ENCODE measurements at places on chromosomes 7 and 10. TPM values are rescaled to one million over a fixed set of nuclear protein-coding genes. Genes with fewer than 3 reads are reported as not detected.

- no peak for DNase-seq
Observed at GRCh38 chr10:299512-299911, 164.3 kb downstream of the ZMYND11 start.

- DNase-seq = no peak
Observed at GRCh38 chr7:95240921-95241320, 83.4 kb downstream of the PON1 start.

Gene CCAR1
- 92.9 TPM for total RNA-seq

DNA sequence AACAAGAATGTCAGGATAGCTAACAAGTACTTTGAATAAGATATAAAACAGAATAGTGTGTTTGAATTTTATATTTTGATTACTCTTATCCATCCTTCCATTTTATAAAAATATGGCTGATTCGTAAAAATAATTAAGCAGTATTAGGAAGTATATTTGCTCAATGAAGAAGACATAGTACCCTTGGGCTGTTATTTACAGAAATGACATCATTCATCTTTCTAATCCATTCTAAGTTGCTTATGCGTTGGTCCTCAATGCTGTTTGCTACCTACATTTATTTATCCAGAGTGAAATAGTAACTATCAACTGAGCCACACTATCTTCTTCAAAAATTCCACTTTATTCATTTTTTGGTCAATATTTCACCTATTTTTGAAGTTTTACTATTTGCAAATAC lies 2.1 kb upstream of the ZNF804B start:
- DNase-seq = no peak

DNA sequence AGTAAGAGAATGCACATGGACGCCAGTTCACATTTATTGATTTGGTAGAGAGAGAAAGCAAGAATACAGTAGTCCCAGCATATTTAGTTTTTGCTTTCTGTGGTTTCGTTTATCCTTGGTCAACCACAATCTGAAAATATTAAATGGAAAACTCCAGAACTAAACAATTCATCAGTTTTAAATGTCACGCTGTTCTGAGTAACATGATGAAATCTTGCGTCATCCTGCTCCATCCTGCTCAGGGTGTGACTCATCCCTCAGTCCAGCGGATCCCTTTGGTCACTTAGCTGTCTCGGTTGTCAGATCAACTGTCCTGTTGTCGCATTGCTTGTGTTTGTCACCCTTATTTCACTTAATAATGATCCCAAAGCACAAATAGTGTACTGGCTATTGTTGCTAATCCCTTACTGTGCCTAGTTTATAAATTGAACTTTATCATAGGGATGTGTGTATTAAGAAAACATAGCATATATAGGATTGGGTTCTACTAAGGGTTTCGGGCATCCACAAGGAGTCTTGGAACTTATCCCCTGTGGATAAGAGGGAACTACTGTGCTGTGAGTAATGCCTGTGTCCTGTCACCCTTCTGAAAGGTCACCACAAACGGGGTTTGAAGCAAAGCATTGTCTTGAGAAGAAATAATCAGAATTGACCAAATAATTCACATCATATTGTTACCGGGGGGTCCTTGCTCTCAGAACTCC lies 73.6 kb downstream of the OTUD1 start:
- DNase-seq = no peak

GRCh38 chr7:78350391-78350790 lies 551.8 kb downstream of the PHTF2 start:
- DNase-seq = no peak

GRCh38 chr7:129553899-129554461 lies 51.6 kb downstream of the SMKR1 start:
- peak; percentile 16 for DNase-seq

- no peak for DNase-seq
Observed at GRCh38 chr7:49022448-49022847, 98.1 kb downstream of the CDC14C start.

Gene CHAT
- total RNA-seq = not detected

DNA sequence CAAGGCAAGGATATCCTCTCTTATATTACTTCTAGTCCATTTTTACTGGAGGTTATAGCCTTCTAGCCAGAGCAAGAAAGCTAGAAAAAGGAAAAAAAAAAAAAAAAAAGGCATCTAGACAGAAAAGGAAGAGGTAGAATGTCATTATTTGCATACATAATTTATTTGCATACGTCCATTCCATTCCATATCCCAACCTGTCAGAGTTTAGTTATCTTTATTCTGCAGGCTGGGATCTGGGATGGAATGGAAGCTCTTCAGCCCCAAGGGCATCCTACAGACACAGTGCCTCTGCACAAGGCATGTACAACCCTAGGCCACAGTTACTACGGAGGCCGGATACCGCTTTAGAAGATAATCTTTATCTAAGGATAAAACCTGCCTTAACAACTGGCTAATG lies 9.6 kb downstream of the CH25H start:
- no peak for DNase-seq

Gene FAM25G
- total RNA-seq = not detected

Gene C10orf67
- not detected for total RNA-seq

DNA sequence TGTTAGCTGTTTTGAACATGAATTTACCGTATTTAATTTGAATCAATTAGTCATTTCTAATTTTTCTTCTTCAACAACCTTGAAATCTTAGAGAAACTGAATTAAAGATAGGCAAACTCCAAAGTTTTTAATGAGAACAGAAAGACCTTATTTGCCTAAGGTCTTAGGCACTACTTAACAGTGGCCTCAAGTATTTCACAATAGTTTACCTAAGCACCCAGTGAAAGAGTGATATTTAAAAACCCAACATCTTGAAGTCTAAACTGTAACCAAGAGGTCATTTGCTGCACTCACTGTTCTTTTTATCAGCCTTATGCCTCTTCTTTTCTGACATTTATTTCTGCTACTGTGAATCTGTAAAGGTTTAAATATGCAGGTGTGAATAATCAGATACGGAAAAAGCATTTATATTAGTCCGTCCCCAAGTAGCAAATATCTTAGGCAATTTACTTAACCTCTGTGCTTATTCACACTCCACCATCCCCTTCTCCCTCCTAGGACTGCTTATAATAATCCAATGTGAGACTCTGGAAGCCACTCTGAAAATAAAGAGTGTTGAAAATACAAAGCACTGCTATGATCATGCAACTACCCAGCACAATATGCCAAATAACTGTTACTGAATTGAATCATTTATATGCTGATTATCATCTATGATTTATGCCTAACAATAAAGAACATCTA lies 105.7 kb downstream of the ELAPOR2 start:
- no peak for DNase-seq

DNA sequence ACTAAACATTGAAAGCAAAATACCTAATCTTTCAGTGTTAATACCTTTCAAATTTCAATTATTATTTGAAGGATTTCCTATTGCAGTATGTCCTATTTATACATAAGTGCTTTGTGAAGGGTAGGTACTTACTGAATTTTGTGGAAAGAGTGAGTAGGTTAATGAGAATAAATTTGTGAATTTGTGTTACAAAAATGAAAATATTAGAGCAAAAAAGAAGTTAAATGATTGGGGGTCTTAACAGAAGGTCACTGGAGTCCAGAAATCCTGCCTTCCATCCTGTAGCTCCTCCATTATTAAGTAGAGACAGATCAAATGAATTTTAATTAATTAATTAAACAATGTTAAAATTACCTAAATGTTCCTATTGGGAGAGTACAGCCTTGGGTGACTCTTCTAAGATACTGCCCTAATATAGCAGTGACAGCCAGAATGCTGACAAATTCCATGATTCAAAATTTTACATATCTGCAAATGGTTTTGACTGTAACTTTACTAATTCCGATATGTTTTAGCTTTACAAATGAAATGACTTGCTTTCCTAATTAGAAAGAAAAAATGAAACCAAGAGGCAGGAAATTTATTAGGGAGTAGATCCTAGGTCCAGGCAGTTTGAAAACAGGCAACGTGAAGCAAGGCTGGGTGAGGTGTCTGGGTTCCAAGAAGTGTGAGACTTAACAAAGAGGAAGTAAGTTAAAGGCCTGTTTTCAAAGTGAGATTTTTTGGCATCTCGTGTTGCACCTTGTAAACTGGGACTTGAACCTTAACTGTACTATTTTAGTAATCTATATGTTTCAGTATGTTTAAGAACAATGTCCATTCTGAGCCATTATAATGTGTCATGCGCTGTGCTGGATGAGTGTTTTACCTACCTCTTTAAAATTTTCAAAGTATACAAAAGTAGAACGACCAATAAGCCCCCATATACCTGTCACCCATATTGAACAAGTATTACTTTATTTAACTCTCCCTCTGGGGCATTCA lies 1.5 kb downstream of the PIK3CG start:
- DNase-seq = peak; percentile 4

DNA sequence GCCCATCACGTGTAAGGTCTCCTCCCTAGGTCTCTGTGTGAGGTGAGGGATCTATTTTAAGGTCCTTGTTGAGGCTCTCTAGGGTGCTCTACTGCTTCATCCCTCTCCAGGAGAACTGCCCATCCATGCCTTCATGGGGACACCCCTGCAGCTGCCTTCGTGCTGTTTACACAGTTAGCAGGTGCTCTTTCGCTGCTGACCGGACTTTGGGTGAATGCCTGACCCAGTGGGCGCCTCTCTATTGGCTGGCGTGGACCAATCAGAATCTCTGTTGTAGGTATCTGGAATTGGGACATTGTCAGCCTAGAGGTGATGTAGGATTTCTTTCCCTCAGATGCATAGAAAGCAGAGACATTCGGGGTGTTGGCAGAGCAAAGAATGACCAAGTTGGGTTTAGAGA lies 38.7 kb upstream of the HMX3 start:
- no peak for DNase-seq

Gene FAM25A
- not detected for total RNA-seq

Gene GARIN1A
- total RNA-seq = 3.6 TPM

DNA sequence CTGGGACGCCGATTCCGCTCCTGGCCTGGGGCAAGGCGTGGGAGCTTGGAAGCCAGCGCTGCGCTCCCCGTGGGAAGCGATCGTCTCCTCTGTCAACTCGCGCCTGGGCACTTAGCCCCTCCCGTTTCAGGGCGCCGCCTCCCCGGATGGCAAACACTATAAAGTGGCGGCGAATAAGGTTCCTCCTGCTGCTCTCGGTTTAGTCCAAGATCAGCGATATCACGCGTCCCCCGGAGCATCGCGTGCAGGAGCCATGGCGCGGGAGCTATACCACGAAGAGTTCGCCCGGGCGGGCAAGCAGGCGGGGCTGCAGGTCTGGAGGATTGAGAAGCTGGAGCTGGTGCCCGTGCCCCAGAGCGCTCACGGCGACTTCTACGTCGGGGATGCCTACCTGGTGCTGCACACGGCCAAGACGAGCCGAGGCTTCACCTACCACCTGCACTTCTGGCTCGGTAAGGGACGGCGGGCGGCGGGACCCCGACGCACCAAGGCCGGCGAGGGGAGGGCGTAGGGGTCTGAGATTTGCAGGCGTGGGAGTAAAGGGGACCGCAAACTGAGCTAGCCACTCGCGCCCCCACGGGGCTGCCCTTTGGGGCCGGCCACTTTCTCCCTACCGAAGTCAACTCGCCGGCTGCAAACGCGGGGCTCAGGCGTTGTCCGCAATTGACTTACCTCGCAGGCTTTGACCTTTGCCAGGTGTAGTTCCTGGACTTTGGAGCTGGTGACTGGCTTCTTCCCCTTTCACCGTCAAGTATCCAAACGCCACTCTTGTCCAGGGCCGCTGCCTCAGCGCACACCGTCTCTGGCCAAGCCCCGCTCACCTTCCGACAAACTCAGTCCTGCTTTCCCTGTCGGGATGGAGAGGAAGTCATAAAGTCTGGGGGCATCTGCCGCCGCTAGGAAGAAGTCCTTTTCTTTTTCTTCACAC lies at the start of gene SCIN:
Gene SCIN (plus strand): TSS at position 187 of the 928 bp plus-strand sequence. CDS start 67 bp downstream, at position 254.
- peak; percentile 31 for DNase-seq

Gene SNX10
- 1.2 TPM for total RNA-seq

DNA sequence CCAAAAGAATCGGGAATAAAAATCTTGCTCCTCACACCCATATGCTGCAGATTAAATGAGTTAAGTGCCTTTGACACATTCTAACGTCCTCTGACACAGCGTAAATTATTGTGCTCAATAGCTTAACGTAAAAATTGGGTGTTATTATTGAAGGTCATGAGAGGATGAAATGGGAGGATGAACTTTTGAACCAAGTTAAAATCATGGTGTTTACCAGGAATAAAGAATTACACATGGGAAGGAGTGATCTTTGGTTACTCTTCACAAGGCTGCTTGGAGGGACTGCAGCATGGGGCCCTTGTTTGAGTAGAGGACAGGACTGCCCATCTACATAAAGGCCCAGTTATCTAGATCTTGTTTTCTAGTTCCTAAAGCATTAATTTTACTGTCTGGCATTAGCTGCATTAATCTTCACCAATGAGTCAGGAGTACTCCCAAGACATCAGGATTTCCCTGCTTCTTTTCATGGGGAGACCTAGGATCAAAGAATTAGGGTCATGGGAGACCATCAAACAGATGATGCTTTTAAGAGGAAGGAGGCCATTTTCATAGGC lies 84.9 kb upstream of the PRR15 start:
- no peak for DNase-seq

Gene ANTXRL
- total RNA-seq = not detected

Gene BEND7
- 31.7 TPM for total RNA-seq

Gene RSPH10B2
- not detected for total RNA-seq

DNA sequence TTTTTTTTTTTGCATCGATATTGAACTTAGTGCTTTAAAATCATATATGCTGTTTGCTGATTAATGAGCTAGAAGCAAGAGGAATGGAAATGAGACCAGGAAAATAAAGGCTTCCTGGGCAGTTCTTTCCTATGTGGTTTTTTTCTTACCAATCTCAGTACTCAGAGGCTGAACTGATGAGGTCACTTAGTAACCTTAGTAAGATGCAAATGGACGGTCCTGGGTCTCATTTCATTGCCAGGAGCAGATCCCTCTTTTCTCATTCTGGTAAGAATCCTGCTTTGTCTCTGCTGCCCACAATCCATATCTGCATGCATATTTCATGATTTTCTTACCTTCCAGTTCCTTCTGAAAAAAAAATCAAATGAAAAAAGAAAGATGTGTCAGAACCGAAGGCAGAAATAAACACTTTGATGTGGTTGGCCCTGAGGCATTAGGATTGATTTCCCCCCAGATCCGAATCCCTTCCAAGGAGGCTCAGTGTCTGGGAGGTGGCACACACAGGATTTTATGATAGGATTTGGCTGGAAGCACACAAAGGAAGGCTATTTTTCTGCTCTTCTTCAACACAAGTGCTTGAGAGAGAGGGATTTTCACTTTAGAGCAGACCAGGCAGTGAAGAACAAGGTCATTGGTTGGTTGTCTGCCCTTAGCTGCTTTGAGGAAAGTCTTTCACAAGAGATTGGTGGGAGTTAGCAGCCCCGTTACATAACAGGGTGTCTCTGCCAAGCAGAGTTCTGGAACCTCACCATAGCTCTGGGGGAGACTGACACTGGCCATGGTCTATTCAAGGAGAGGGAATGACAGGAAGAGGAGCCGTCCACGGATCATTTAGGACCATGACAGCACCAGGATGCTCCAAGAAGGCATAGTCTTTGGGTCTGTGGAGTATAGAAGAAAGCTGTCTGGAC lies 150.0 kb downstream of the CAMK1D start:
- no peak for DNase-seq

Gene PAX4
- not detected for total RNA-seq

Gene DGKB
- total RNA-seq = not detected

GRCh38 chr7:71507680-71508602 lies 376.0 kb downstream of the GALNT17 start:
- no peak for DNase-seq

Data from endothelial cell of umbilical vein (primary cell).